Muscle of leg (tissue), 16 donors: ENCODE measurements at places on chromosomes 16 and 17. TPM values are rescaled to one million over a fixed set of nuclear protein-coding genes. Genes with fewer than 3 reads are reported as not detected.

DNA sequence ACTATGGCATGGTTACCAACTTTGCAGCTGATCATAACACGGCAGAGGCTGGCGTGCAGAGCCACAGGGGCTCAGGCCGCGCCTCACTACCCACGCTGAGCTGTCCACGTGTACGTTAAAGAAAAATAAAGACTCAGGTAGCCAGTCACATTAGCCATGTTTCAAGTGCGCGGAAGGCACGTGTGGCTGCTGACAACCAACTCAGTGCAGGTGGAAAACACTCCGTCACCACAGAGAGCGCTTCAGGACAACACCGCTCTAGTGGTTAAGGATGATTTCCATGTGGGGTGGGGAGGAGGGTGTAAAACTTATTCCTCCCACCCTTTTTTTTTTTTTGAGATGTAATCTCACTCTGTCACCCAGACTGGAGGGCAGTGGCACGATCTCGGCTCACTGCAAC, 33.8 kb downstream of the ZCCHC14 start:
- no peak overlapping the region for H3K27ac ChIP-seq
- no peak for DNase-seq

- no peak overlapping the region for H3K27ac ChIP-seq
- no peaks in the 10 kb centered on the region for H3K36me3 ChIP-seq
- H3K4me1 ChIP-seq, result peaks cover 21% of the 10 kb centered on the region
- H3K4me3 ChIP-seq, result no peak overlapping the region
These were observed 16.7 kb upstream of the OR1F1 start for GRCh38 chr16:3171181-3171854.

- no peaks in the 10 kb centered on the region for H3K36me3 ChIP-seq
- DNase-seq, result peak; percentile 38
- no peaks in the 10 kb centered on the region for H3K4me1 ChIP-seq
- no peaks in the 10 kb centered on the region for H3K27me3 ChIP-seq
These were observed 26.8 kb downstream of the GP2 start for GRCh38 chr16:20300312-20301097.

- no peak overlapping the region for H3K27ac ChIP-seq
- H3K36me3 ChIP-seq, result no peaks in the 10 kb centered on the region
- no peak overlapping the region for H3K4me3 ChIP-seq
- H3K4me1 ChIP-seq, result no peaks in the 10 kb centered on the region
These were observed 92.9 kb upstream of the SALL1 start for GRCh38 chr16:51243936-51244436.

- no peak overlapping the region for H3K27ac ChIP-seq
- no peaks in the 10 kb centered on the region for H3K27me3 ChIP-seq
- H3K4me3 ChIP-seq, result no peak overlapping the region
- peaks cover 4% of the 10 kb centered on the region for H3K4me1 ChIP-seq
- H3K36me3 ChIP-seq, result peaks cover 63% of the 10 kb centered on the region
These were observed 29.0 kb upstream of the KPNB1 start for GRCh38 chr17:47620503-47621245.

Gene TP53TG3F
- not detected for total RNA-seq

DNA sequence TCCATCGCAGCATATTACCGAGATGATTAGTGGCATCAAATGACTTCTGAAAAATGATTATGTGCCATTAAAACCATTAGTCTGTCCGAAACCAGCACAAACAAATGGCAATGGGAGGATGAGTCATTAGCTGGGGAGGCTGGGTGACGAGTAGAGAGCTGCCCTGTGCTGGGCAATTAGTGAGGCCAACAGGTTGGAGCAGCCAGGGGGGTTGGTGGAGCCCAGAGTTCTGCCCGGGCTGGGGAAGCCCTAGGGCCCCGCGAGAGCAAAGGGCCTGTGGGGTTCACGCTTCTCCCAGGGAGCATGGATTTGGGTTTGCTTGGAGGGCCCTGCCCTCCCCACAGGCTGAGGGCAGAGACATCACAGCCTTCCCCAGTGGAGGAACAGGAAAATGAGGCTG, 152.1 kb upstream of the RPL38 start:
- no peak overlapping the region for H3K4me3 ChIP-seq
- H3K27me3 ChIP-seq, result peaks cover 41% of the 10 kb centered on the region

- H3K27me3 ChIP-seq, result no peaks in the 10 kb centered on the region
- H3K27ac ChIP-seq, result no peak overlapping the region
- no peaks in the 10 kb centered on the region for H3K4me1 ChIP-seq
- H3K4me3 ChIP-seq, result no peak overlapping the region
- DNase-seq, result no peak
- peaks cover 61% of the 10 kb centered on the region for H3K36me3 ChIP-seq
These were observed 33.7 kb upstream of the CDH15 start for GRCh38 chr16:89137666-89138512.

Gene WNT9B
- 0.04 TPM for total RNA-seq

DNA sequence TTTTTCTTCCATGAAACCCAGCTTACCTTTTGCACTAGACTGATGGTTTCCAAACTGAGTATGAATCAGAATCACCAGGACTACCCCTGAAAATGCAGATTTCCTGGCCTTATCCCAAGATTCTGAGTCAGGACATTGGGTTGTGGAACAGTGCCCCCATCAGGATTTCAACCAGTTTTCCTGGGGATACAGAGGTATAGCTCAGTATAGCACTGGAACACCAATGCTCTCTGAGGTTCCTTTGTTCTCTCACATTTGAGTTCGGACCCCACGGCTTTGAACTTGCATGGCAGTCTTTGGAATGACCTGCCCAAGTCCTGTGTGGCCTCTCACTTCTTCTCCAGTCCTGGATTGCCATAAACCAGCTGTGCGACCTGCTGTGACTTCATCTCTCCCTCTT, 12.8 kb upstream of the CCL8 start:
- H3K36me3 ChIP-seq, result no peaks in the 10 kb centered on the region
- peaks cover 22% of the 10 kb centered on the region for H3K4me1 ChIP-seq
- no peak overlapping the region for H3K4me3 ChIP-seq
- DNase-seq, result peak; percentile 70

Gene EVI2A
- total RNA-seq, result 2.6 TPM

GRCh38 chr17:81714412-81715106, 2.5 kb downstream of the SLC25A10 start:
- H3K27ac ChIP-seq, result no peak overlapping the region
- no peak overlapping the region for H3K4me3 ChIP-seq
- peaks cover 18% of the 10 kb centered on the region for H3K27me3 ChIP-seq

DNA sequence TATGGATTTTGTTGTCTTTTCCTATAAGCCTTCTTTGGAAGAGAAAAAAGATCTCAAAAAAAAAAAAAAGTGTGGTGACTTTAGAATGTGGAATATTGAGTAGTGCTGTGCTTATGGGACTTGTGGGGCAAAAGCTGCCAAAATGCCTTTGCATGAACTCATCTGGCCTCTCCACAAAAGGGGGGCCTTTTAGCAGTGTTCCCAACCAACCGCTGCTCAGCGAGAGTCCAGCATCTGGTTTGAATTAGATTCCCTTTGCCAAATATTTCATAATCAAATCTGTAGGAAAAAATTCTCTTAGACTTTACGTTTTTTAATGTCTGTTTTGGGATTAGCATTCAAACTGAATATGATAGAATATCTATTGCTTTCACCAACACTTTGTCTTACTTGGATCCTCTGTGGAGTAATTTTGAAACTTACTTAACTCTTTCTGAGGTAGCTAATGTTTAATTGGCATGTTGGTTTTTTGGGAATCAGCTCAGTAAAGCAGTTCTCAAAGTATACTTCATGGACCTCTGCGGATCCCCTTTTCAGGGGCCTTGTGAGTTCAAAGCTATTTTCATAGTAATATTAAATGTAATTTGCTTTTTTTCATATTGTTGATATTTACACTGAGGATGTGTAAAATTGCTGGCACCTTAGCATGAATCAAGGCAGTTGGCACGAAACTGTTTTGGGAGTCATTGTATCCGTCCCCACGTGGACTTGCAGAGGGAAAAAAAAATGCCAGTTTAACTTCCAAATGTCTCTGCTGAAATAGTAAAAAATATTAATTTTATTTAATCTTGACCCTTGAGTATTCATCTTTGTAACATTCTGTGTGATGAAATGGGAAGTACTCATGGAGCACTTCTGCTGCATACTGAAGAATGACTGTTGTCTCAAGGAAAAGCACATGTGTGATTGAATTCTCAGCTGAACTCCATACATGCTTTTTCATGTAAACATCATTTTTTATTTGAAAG, 34.7 kb upstream of the VPS4A start:
- peak; percentile 99 for DNase-seq
- peaks cover 11% of the 10 kb centered on the region for H3K4me1 ChIP-seq
- H3K27ac ChIP-seq, result peak overlapping the region; percentile 71
- H3K36me3 ChIP-seq, result no peaks in the 10 kb centered on the region
- H3K4me3 ChIP-seq, result no peak overlapping the region
- no peaks in the 10 kb centered on the region for H3K27me3 ChIP-seq

DNA sequence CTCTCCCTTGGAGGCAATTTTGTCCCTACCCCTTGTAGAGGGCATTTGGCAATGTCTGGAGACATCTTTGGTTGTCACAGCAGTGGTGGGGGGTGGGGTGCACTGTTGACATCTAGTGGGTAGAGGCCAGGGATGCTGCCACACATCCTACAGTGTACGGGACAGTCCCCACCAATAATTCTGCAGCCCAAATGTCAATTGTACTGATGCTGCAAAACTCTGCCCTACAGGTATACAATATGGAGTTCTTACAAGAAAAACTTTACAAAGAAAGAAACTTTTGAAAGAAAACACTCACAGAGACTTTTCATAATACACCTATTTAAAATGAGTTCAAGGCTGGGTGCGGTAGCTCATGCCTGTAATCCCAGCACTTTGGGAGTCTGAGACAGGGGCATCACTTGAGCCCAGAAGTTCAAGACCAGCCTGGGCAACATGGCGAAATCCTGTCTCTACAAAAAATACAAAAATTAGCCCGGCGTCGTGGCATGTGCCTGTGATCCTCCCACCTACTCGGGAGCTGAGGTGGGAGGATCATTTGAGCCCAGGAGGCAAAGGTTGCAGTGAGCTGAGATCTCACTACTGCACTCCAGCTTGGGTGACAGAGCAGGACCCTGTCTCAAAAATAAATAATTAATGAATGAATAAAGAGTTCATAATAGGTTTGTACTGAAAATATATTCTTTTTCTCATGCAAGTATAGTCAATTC, 59.4 kb downstream of the EMP2 start:
- DNase-seq, result no peak
- H3K27ac ChIP-seq, result no peak overlapping the region
- H3K36me3 ChIP-seq, result peaks cover 24% of the 10 kb centered on the region
- H3K27me3 ChIP-seq, result no peaks in the 10 kb centered on the region
- no peak overlapping the region for H3K4me3 ChIP-seq

Gene HNF1B
- total RNA-seq, result not detected

GRCh38 chr17:48195910-48196309, 88.3 kb downstream of the SNX11 start:
- no peaks in the 10 kb centered on the region for H3K36me3 ChIP-seq
- no peak overlapping the region for H3K4me3 ChIP-seq

- DNase-seq, result no peak
- H3K27ac ChIP-seq, result no peak overlapping the region
- H3K36me3 ChIP-seq, result no peaks in the 10 kb centered on the region
- H3K4me3 ChIP-seq, result no peak overlapping the region
- H3K4me1 ChIP-seq, result peaks cover 2% of the 10 kb centered on the region
These were observed 212.4 kb downstream of the TMEM114 start for GRCh38 chr16:8377864-8378263.

DNA sequence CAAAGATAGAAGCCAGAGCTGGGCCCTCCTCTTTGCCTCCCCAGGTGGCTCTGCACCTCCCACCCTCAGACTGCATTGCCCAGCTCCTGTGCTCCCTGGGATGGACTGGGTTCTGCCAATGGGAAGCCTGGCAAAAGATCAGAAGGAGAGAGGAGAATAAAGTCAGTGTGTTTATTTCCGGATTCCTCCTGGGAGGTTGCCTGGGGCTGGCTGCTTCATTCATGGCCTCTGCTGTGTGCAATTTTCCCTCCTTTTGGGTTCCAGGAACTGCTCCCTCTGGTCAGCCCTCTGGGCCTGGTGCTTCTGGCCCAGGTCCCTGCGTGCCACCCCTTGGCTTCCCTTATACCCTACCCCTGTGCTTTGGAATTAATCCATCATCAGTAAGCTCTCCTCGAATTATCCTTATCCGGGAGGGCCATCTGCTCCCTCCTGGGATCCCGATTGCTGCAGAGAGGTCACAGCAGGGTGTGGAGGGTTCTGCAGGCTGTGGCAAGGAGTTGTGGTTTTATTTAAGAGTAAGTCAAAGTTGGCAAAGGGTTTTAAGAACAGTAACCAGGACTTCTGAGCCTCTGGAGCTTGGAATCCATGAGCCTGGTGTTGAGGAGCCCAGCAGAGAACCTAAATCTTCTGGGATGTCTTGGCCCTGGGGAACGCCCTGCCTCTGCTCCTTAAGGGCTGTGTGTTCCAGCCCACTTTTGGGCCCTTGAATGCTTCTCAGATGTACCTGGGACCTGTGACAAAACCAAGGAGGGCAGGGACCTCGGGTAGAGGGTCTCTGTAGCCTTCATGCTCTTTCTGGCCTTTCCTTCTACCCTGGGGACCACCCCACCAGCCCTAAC, 8.2 kb upstream of the MMP2 start:
- DNase-seq, result no peak
- H3K4me1 ChIP-seq, result peaks cover 13% of the 10 kb centered on the region
- H3K4me3 ChIP-seq, result no peak overlapping the region
- H3K27me3 ChIP-seq, result no peaks in the 10 kb centered on the region

- no peaks in the 10 kb centered on the region for H3K36me3 ChIP-seq
- peak; percentile 35 for DNase-seq
- H3K27me3 ChIP-seq, result peaks cover 2% of the 10 kb centered on the region
- H3K27ac ChIP-seq, result peak overlapping the region; percentile 60
These were observed 27.2 kb upstream of the MEAK7 start for GRCh38 chr16:84531671-84532111.
